Activated T-cell treated with anti-CD3 and anti-CD28 coated beads, Interleukin-2, amount 50 U/mL, for 72 hours (primary cell): ENCODE measurements at places on chromosomes 1 and 21.
A peak's percentile ranks its signal among the peaks of the same experiment; 100 is the strongest.

DNA sequence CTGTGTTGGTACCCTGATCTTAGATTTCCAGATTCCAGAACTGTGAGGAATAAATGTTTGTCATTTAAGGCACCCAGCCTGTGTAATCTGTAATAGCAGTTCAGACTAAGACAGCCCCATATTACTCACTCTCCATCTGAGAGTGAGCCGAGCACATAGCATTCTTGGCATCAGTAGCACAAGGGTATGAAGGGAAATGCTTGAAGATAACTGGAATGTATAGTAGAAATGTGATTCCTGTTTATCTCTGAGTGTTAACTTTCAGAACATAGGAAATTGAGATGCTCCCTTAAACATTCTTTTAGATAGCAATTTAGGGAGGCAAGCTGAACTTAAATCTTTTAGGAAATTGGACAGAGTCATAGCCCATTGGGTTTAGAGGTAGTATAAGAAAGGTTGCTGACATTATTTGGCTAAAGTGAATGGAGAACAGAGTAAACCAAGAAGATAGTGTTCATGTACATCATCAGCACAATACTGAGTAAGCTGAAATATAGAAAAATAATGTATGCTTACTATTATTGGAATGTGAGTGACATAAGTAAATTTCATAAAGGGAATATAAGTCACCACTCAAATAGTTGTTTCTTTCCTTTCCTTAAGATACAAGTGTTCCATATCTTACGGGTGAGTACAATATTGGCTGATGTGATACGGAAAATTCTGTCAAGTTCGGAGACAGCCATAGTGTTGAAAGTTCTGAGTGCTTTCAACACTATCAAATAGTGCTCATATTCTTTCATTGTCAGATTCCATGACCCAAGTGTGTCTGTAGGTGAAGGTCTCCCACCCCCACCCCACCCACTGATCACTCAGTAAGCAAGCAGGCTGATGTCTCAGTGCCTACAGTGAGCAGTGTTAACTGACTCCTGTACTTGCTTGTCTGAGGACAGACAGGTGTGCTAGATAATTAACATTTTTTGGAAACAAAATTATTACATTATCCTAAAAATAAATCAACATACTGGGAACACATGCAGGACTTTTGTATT is 73.7 kb downstream of the LRRC8D start:
- DNase-seq: no peak

DNA sequence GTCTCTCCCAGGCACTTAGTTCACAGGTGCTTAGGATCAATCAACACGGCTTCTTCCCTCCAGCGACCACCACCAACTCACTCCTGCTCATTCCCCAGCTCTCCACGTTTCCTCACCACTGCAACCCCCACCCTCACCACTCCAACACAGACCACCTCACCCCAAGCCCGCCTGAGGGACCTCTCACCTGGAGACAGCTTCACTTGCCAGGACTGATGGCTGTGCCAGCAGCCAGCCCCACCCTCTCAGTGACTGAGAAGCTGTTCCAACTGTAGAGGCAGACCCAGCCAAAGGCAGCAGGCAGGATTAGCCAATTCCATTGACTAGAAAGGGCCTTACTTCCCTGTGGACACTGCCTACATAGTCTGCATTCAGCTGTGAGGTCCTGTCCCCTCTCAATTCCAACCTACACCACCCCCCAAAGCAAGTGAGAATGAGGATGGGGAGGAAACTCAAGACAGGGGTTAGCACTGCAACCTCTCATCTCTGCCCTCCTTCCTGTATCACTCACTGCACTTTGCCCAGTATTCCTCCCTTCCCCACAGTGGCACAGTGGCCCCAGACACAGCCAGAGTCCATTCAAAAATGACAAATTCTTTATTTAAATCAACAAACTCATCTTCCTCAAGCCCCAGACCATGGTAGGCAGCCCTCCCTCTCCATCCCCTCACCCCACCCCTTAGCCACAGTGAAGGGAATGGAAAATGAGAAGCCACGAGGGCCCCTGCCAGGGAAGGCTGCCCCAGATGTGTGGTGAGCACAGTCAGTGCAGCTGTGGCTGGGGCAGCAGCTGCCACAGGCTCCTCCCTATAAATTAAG is 7.6 kb downstream of the TAGLN2 start:
- no peak for DNase-seq

DNA sequence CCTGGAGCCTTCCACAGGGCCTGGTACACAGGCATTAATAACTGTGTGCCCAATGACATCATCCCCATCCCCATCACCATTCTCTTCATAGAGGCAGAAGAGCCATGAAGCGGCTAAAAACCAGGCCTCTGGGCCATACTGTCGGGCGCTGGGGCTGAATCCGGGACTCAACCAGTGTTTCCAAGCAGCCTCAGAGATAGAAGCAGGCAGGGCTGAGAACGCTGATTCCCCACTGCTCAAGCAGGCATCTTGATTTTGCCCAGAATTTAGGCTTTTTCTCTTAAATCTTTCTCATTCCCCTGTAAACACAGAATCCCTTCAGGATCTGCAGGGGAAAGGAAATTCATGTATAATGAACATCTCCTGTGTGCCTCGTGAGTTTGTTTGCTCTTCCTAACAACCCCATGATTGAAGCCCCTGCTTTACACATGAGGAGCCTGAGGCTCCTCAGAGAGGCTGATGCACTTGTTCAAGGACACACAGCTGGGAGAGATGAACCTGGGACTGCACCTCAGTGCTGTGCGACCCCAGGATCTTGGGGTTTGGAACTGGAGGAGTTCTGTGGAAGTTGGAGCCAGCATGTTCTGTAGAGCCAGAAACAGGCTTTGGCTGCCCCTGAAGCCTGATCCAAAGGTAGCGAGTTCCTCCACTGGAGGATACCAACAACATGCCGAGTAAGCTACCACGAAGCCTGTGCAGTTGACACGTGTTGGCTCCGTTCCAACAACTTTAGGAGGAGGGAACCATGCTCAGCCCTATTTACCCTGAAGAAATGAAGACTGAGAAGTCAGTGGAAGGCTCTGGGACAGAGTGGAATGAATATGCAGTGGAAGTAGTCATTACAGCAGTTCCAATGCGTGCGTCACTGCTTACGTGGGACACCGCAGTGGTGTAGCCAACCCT is 55.5 kb downstream of the EDN2 start:
- no peak for DNase-seq

GRCh38 chr1:201149400-201149799 is 4.9 kb downstream of the TMEM9 start:
- DNase-seq: peak; percentile 7

GRCh38 chr1:237749122-237749521 is 141.6 kb downstream of the ZP4 start:
- no peak for DNase-seq

GRCh38 chr1:244653439-244654107 is 647 bp downstream of the DESI2 start:
- no peak for DNase-seq

- no peak for DNase-seq
Observed at GRCh38 chr1:94253456-94254017, 16.2 kb upstream of the ARHGAP29 start.

GRCh38 chr1:94314222-94314858 is 77.0 kb upstream of the ARHGAP29 start:
- no peak for DNase-seq

DNA sequence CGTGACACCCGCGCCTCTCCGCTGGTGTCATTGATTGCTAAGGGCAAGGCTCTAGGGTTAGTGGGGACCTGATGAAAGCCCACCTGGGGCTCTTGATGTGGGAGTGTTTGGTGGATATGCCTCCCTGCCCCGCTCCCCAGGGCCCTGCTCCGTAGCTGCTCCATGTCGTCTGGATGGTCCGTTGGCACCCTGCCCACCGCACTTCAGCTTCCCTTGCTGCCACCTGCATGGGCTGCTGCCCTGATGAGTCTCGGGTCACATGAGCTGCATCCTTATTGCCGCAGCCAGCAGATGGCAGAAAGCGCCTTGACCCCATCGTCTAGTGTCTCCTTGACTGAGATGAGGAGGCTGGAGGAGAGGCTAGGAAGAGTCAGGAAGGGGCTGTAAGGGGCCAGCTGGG is 439.4 kb downstream of the CAMTA1 start:
- no peak for DNase-seq

DNA sequence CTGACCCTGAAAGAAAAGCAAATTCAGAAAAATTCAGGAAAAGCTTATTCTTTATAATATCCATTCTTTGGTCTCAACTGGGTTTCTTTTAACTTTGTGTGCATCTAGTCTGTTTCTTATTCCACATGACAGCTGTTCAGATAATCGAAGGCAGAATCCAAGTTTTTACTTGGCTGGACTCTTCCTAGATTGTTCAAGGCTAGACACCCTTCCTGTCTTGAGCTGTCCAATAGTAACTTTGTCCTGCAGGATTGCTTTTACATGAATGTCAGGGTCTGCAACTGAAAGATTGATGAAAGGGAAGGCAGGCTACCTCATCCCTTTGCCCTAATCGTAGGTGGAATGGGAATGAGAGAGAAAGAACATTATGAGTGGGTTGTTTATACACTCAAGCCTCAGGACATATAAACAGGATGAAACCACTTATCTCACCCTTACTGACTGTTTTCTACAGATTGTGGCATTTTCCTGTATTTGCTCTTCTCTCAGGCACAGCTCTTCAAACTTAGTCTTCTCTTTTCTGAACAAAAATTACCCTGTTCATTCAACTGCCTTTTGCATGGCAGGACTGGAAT is 76.9 kb downstream of the LEPR start:
- no peak for DNase-seq

DNA sequence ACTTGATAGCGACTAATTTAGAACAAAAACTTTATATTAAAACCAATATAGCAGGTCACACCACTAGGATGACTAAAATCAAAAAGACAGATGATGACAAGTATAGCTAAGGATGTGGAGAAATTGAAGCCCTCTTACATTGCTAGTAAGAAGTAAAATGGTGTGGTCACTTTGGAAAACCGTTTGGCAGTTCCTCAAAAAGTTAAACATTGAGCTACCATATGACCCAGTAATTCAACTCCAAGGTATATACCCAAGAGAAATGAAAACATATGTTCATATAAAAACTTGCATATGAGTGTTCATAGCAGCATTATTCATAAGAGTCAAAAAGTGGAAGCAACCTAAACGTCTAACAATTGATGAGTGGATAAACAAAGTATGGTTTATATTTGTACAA is 13.0 kb upstream of the SERINC2 start:
- DNase-seq: no peak

DNA sequence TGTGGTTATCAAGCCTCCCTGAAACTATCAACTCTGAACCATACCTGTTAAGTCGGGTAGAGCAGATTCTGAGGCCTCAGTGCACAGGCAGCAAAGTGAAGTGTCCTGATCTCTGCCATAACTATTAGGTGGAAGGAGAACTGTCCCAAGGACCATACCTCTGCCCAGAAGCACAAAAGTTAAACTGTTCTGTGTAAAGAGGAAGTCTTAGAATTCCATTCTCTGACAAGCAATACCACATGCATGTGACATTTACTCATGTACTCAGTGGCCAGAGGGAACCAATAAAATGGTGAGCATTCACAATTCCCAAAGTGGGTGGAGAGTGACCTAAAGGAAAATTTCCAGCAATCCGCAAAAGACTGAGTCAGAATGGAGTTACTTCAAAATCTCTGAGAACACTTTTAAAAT is 61.0 kb downstream of the TOR3A start:
- DNase-seq: no peak

DNA sequence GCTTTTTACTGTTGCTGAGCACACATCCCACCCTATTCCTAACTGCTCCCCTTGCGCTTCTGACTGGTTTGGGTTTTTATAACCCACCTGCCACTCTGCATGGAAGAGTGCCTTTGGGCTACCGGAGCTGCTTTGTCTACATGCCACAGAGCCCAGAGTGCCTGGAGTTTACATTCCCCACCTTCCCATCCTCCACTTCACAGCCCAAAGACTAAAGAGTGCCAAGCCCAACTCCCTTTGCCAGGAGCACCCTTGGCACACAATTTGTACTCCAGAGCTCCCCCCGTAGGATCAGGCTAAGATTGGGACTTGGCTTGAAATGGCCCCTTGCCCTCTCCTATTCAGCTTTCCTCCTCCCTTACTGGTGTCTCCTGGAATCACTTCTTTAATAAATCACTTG is 63.3 kb downstream of the LHX9 start:
- DNase-seq: no peak

GRCh38 chr1:195082183-195082582 is 1526.1 kb downstream of the KCNT2 start:
- DNase-seq: no peak

DNA sequence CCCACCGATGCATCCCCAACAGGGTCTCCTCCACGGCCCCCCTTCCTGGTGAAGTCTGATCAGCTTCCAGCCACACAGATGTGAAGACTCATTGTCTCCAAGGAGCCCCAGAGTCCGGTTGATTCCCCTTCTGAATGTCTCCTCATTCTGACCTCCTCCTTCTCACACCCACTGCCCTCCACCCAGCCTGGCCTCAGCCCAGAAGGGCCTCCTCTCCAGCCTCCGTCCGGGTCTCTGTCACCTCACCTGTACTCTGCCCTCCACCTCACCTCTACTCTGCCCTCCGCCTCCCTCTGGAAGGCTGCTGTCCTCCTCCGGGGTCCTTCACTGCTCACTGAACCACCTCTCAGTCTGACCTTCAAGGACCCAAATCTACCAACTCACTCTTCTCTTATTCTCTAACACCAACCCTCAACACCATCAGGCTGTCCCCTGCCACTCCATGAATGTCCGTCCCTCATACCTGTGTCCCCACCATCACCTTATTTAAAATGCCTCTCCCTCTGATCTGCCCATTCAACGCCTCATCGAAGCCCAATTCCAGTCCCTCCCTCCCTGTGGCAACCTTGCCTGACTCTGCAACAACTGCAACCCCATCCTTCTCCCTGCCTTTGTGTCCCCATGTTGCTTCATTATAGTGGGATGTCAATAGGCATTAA is 201.2 kb downstream of the TOMM20 start:
- DNase-seq: no peak

DNA sequence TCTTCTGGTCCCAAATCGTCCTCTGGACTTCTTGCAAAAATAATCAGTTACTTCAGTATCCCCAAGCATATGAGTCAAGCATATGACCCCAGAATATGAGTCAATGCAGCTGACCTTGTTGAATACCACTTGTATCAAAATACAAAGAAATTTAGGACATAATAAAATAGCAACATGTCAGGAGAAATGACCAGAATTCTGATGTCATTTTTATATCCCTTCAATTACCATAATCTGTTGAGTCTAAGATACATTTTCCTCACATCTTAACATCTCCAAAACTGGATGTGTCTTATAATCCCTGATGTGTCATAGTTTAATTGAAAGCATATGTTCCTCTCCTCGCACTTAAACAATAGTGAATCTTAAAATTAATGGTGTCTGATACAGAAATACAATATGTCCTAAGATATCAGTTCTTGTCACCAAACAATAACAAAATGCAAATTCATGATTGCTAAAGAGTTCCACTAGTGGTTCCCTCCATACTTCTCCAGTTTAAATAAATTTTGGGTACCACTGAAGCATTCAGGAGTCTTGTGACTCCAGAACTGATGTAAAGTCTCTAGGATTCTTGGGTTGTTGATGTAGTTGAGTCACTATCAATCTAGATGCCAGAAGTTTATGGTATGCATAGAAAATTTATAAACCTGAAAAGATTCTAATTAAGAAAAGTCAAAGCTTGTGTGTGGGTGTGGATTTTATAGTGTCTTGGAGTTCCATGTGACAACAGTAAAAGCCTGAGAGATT is 41.8 kb downstream of the KIFAP3 start:
- no peak for DNase-seq
